ENCODE measurements at places on chromosomes 11 and 22.

- no peak for DNase-seq
Observed at GRCh38 chr11:76161261-76161961, 44.9 kb downstream of the WNT11 start.

- no peak for DNase-seq
Observed at GRCh38 chr11:75656044-75656727, 12.7 kb downstream of the MAP6 start.

DNA sequence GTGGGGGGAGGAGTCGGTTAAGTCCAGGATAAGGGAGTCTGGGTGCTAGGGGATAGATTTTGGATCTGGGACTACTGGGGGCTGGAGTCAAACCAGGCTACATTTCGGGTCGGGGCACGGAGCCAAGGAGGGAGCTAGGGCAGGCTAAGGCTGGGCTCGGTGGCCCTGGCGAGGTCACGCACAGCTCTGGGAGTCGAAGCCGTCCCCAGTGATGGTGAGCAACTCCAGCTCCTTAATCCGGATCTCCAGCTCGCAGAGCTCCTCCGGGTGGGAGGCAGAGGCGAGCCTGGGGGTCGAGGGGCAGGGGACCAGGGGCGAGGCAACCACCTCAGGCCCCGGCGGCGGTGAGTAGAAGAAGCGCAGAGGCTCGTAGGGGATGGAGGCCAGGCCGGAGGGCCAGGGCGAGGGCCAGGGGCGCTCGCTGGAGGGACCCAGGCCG lies 544 bp downstream of the C11orf91 start:
- no peak for DNase-seq

DNA sequence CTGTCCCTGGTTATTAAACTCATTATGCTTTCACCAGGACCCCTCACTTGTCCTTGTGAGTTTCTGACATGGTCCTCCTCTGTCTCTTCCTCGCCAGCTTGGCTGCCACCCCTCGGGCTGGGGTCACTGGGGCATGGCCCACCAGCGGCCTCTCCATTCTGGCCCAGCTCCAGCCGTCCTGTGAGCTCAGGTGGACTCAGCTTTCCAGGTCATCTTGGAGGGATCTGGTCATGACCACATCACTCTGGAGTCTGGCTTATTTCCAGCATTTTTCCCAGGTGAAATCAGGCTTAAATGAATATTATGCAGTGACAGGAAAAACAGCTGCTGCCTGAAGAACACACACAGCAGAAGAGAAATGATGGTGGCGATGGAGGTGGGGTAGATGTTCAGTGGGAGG lies 224.5 kb downstream of the ADAMTS15 start:
- DNase-seq, result no peak

GRCh38 chr11:11189506-11189905 lies 163.5 kb downstream of the CSNK2A3 start:
- no peak for DNase-seq
